ENCODE measurements at places on chromosomes 7 and 10.

DNA sequence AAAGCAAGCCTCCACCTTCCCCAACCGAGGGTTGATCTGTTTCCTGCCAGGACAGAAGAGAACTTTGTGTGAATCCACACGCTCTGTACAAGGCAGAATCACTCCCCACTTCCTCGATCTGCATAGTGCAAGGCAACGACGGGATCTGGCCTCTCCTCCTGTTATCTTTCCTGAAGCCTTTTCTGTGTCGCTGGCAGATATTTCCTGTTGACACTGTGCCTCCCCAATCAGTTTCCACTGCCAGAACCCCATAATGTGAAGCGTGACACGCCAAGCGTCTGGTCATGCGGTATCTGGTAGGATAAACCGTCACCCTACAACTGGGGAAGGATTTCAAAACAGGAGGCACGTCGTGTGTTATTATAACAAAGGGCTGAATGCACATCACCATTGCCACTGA, 57.2 kb downstream of the FAM171A1 start:
- no peak for DNase-seq

DNA sequence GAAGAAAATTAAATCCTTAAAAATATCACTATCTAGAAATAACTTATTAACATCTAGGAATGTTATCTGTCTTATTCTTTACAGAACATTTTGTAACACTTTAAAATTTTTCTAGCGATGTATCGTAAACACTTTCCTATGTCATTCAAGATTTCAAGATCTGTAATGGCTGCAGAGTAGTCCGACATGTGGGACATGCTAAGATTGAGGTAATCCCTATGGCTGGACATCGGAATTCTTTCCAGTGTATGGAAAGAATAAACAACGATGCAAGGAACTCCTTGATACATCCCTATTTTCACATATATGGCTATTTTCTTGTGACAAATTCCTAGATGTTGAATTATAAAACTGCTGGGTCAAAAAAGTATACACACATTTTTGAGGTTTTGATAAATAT, 37.5 kb downstream of the GNA12 start:
- no peak for DNase-seq

- no peak for DNase-seq
Measured at GRCh38 chr10:74502963-74503608, 323.3 kb upstream of the KAT6B start.

DNA sequence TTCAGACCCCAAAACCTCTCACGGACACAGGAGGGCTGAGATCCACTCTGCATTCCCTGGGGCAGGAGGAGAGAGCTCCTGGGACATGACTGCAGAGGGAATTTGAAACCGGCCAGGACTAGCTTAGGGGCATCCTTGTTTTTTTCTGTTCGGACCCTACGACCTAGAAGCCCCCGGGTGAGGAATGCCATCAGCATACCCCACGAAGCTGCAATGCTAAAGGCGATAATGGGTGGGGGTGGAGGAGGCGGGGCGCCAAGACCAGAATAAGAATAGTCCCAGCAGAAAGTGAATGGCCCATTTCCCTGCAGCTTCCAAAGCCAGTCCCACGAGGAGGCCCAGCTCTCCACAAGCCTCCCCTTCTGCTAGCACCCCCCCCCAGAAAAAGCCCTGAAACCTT, 4.0 kb downstream of the PDGFA start:
- no peak for DNase-seq

DNA sequence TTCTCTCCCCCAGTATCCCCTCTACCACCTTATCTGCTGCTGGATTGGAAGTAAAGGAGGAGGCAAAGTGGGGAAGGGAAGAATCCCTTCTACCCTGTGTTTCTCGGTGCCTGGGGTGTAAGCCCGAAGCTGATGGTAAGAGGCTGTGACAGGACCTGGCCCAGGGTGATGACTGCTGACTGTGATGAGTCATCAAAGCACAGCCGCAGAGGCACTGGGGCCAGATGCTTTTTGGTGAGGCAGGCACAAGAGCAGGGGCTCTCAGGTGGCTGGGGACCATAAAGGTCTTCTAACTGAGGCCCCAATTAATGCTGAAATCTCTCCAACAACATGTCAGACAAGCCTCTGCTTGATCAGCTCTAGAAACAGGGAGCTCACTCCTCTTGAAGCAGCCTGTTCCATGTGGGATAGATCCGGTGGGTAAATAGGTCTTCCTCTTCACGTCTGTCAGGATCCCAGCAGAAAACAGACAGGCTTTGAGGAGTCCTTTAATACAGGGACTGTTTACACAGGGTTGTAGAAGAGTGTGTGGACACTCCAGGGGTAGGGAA, 86.1 kb upstream of the PCBD1 start:
- no peak for DNase-seq

- no peak for DNase-seq
Measured at GRCh38 chr7:158355456-158356065, 232.1 kb downstream of the PTPRN2 start.

DNA sequence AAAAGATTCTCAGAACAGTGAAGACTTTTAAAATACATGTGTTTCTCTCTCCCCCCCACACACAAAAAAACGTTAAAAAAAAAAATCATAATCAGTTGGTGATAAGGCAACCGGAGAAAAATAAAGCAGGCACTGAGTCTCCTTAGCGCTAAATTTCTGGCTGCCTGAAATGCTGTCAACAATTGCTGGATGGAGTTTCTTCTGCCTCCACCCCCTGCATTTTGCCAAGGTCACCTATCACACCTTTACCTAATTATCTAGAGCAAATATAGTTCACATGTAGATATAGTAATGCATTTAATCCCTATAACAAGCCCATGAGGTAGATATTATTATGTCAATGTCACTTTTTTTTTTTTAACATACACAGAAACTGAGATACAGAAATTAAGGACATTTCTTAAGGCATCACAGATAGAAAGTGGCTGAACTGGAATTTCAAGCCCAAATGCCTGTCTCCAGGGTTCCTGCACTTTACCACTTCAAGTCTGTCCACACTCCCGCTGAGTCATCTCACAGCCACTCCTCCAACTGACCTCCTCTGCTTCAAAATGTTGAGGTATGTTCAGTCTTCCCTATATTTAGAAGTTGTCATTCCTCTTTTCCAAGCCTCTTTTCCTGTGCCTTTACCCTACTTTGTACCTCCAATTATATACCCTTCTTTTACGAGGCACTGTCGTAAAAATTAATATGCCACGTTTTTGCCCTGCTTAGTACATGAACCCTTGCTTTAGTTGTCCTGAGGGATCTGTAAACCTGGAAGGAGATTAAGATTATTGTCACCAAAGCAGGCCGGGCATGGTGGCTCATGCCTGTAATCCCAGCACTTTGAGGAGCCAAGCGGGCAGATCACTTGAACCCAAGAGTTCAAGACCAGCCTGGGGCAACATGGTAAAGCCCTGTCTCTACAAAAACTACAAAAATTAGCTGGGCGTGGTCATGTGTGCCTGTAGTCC, 72.8 kb upstream of the MPP7 start:
- DNase-seq = no peak

DNA sequence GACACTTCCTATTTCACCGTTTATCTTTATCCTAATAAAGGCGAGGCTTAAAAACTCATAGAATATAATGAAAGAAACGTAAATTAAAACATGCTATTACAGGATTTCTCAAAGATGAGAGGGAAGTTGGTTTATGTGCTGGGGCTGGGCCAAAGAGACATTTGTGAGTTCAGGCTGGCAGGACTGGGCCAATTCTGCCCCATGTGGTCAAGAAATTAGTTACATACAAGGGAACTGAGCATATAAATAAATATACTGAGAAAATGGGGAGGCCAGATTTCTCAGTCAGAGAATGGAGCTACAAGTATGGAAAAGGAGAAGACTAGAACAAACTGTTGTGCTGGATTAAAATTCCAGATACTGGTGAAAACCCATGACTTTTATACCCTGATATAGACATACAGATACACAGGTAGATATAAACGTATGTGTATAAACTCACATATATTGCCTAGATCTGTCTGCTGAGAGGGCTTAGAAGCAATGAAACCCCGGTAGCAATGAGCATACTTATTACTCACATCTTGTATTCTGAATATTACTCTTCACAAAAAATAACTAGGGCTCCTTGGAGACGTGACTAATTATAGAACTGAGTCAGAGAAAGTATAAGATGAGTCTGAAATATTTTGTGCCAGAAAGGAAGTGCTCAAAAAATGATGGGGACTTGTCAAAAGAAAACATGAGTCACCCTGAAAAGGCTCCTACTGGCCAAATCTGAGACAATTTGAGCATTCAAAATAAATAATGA, 155.7 kb upstream of the FGFR2 start:
- DNase-seq = no peak

DNA sequence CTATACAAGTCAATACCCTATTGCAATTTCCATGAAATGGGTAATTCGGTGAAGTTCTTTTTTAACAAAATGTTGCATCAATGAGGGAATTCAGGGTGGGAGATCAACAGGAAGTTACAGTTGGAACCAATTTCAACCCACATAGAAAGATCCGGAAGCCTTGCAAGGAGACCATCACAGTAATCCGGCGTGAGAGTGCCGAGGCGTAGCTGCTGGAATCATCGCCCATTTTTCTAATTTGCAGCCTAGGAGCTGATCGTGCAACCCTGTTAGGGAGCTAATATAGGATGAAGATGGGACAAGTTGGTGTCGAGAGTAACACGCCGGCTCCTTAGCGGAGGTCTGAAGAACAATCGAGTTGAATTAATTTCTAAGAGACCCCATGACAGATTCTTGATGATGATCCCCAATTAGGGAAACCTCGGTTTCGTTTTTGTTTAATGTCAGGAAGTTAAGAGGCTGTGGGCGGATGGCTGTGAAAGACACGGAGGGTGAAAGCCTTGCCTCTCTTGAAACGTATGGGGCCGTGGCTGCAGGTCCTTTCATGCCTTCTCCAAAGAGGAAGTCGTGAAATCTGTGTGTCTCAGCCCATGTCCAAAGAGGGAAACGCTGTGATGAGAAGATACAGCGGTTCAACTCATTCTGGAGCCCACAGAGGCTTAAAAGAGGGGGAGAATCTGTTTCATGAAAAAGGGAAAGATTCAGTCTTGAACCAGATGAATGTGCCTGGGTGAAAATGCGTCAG, 51.2 kb upstream of the CARD11 start:
- DNase-seq = no peak

DNA sequence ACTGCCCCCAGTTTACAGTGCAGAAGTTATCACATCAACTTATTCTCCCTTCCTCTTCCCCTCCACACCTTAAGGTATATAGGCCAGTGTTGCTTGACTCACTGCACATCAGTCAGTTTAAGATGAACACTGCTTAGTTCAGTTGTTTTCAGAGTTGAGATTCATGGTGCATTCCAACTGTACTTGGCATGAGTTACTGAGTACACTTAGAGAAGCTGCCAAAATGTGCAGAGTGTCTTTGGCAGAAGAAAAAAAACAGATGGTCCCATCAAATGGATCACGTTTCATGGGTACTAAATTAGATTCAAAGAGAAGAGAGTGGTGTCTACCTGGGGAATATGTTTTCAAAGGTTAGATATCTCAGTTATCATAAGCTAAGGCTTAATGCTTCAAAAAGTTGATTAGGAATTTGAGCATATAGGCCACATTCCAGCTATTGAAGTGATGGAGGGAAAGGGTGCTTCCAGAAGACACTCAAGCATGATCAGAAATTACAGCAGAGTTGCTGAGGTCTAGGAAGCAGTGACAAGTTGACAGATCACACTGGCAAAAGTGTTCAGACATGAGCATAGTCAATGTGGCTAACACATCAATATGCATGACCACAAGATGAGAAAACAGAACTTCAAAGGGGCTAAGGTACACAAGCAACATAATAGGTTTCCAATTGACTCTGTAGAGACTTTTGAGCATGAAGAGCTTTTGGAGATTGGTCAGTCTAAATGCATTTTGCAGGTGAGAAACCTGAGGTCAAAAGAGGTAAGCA, 579.2 kb upstream of the CELF2 start:
- no peak for DNase-seq

- DNase-seq = no peak
Measured at GRCh38 chr10:34024693-34025425, 690.4 kb upstream of the NRP1 start.

- DNase-seq = no peak
Measured at GRCh38 chr7:156230576-156230975, 410.0 kb upstream of the RNF32 start.

DNA sequence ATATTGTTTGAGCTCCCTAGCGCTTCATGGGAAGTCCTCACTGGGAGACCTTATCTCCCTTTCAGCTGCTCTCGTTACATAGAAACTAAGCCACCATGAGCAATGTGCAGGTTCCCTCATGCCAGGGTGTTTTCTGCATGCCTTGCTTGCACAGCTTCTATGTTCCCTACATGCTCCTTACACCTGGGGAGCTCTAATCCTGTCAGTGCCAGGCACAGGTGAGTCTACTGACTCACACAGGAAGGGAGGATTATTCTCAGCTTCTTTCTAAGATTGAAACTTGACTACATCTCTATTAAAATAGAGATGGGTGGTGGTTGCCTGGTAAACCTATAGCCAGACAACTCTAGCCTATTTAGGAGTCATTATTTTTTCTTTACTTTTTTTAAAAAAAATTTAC, 375.7 kb upstream of the CDC14C start:
- DNase-seq = no peak

DNA sequence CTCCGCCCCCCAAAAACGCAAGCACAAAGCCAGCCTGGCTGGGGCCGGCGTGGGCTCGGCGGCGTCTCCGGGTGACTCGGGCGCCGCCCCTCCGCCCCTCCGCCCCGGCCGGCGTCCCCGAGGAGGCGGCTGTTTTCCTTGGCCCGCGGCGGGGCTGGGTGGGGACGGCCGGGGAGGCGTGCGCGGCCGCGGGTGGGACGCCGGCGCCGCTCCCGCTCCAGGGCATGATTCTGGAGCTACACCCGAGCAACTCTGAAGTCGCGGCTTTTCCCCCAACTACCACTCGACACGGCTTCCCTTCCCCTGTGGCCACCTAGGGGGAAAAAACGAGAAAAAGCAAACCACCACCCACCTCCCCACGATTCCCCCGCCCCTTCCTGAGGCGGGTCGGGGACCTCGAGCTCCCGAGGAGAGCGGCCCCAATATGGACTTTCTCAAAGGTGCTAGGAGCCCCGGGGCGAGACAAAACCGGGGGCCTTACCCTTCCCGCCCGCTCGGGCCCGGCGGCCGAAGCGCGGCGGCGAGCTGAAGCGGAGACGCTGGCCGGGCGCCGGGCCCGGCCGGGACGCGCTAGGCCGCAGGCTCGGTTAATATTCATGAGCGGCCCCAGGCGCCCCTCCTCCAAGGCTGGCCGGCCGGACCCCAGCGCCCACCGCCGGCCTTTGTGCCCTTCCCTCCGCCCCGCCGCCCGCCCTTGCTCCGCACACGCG, 856 bp downstream of the ARHGAP21 start:
- DNase-seq = no peak

DNA sequence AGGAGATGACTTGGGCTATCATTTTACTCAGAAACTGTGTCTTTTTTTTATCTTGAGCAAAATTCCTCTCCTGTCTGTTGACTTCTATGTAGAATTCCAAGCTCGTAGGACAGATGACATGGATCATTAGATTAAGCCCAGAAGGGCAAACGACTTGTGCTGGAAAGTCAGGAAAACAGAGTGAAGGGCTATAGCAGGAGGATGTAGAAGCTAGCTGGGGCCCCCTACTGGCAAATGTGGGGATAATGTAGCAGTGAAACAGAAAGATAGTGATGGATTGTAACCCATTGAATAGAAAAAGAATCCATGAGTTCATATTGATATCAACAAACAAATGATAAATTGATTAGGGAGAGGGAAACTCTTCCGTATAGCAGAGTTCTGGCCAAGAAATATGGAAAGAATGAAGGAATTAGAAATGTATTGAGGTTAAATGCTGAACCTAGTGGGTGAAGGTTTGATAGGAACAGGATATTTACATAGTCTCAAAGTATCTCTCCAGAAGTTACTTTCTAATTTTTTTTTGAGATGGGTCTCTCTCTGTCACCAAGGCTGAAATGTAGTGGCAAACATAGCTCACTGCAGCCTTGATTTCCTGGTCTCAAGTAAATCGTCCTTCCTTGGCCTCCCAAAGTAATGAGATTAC, 103.6 kb downstream of the LYZL1 start:
- peak; percentile 8 for DNase-seq

- peak; percentile 91 for DNase-seq
Measured at GRCh38 chr7:11193131-11193867, 219.6 kb downstream of the PHF14 start.

Data from DMS79 treated with DMSO at 0.1 percent for 48 hours (cell line).